ENCODE measurements at places on chromosomes 16 and 17. TPM values are rescaled to one million over a fixed set of nuclear protein-coding genes. Genes with fewer than 3 reads are reported as not detected.

- DNase-seq = no peak
Observed at GRCh38 chr17:28470914-28471366, 2.5 kb upstream of the SLC13A2 start.

- no peak for DNase-seq
Observed at GRCh38 chr17:47735536-47736011, 2.5 kb downstream of the TBX21 start.

DNA sequence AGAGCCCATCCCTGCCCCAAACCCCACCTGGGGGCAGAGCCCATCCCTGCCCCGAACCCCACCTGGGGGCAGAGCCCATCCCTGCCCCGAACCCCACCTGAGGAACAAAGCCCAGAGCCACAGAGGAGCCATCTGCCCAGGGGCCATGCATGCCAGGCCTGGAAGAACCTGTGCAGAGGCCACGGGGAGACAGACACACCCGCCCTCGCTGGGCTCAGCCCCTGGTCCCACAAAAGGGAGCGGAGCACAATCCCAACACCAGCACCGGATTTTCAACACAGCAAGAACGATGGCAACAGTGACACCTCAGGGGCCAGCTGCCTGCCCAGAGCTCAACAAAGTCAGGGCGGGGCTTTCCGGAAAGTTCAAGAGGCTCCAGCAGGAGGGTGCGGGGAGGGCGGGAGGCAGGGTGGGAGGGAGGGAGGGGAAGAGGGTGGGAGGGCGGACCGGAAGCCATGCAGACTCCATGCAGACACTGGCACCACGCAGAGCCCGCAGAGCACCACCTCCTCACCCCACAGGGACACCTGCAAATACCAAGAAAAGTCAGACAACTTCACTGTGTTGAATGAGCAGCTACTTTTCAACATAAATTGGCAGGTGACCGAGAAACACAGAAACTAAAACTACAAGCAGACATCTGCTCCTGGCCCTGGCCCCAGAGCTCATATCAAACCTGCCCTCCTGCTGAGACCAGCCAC, 27.9 kb upstream of the C16orf95 start:
- DNase-seq = peak; percentile 60

RANBP10 gene
- 10.9 TPM for total RNA-seq

DNA sequence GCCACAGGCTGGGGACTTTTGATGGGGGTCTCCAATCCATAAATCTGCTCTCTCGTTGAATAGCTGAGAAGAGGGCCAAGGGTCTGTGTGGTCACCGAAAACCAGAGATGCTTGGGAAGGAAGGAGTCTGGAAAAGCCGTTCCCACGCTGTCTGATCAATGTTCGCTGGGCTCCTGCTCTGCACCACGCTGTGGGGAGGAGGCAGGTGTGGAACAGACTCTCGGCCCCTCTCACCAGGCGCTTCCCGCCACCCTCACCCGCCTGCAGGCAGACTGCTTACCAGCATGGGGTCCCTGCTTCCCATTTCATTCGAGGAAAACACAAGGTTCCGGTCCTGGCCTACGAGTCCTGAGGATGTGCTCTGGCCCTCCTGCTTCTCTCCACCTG, 702 bp upstream of the ALDH3A1 start:
- no peak for DNase-seq

DNA sequence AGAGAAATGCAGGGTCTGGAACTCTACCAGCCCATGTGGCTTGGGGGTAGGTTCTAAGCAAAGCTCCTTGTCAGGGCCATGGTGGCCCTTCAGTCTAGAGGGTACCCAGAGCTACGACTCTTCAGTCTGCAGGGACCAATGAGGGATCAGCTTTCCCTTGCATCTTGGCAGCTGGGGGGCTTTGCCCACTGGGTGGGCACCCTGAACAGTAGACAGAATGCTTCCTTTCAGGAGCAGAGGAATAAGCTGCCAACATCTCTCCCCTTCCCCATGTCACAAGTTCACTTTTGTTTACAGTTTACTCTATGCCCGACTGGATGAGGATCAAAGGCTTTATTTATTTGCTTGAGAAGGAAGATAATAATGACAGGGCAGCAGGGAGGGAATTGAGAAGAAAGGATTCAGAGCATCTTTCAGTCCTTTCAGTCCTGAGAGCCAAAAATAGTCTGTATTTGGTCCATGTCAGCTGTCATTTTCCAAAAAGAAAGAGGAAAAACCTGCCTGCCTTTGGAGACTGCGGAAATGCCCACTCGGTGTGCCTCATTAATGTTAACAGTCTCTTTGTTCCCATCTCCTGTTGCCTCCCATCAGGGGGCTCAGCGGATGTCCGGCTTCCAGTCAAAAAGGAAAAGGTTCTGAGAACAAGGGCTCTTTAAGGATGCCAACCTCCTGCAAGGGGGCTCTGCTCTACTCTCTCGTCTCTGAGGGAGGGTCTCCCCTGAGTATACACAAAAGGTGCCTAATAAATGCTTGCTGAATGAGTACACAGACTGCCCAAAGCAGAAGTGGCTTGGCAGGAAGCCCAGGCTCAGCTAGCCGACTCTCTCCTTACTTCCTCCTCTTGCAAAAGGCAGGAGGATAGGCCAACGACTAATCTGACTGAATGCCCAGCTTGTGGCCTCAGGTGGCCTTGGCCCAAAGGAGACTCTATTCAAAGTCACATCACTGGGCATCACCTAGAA, 17.1 kb downstream of the TRAF4 start:
- peak; percentile 85 for DNase-seq

PIPOX gene
- total RNA-seq = 1.00 TPM

Data from Right ventricle myocardium superior (tissue), 1 donor.